NCI-H1694 (cell line): ENCODE measurements at places on chromosomes 5 and 9.
A peak's percentile ranks its signal among the peaks of the same experiment; 100 is the strongest.

- DNase-seq: no peak
These were observed 125.6 kb upstream of the DMRT1 start for GRCh38 chr9:715743-716400.

DNA sequence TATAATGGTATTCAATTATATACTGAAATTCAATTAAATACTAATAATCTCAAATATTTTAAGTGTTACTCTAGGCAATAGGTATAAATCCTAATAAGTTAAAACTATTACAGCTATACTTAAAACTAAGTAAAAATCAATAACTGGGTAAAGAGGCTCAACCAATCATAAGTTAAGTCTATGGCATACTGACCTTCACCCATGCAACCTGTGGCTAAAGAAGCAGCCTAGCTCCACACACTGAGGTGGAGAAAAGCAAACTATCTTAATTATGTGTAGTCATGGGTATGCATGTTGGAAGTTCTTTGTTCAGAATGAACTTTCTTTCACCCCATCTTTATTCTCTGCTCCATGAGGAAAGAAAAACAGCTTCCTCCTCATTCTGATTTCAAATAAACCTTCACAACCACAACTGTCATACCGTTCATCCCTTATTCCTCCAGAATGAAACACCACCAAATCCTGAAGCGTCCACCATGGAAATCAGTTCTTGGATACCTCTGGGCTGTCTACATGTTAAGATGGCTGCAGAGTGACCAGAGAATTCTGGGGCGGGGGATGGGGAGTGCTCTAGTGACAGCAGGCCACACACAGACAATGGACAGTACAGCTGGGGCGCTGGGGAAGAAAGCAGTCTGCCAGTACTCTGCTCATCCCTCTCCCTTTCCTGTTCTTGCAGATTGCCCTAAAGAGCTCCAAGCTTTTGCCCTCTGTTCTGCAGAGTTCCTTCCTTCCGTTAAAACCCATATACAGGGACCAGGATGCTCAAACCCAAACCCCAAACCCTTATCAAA, 62.3 kb downstream of the RIGI start:
- DNase-seq: no peak

- no peak for DNase-seq
These were observed 938.5 kb upstream of the ACO1 start for GRCh38 chr9:31445960-31446359.

- no peak for DNase-seq
These were observed 18.0 kb upstream of the VLDLR start for GRCh38 chr9:2603621-2604020.

GRCh38 chr5:152221721-152222629, 183.1 kb downstream of the NMUR2 start:
- DNase-seq: no peak

DNA sequence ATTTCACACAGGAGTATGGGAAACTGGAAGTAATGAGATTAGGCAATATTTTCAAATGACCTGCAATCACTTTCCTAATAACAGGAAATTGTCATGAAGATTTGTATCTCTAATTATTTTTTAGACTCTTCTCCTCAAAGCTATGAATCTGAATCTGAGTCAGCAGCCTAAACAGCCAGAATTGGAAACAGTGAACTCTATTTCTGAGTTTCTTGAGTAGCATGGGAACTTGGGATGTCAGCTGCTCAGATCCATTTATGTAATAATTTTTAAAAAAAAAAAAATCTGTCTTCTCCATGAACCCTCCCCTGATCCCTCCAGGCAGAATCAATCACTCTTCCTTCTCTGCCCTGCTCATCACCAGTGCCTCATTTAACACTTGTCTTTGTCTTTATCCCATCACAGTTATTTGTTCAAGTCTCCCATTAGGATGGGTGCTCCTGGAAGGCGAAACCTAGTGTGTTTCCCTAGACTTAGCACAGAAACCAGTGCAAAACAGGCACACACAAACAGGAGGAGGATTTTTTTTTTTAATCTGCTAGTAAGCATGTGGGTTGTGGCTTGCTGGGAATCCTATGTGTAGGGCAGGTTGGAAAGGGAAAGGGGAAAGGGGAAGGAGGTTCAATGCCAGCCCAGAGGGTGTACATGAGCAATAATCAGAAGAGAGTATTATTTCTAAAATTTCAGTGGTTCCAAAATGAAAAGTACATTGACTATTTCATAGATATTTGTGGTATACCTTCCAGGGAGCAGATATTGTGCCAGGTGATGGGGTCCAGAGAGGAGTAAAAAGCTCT, 186.8 kb downstream of the TTLL11 start:
- no peak for DNase-seq

DNA sequence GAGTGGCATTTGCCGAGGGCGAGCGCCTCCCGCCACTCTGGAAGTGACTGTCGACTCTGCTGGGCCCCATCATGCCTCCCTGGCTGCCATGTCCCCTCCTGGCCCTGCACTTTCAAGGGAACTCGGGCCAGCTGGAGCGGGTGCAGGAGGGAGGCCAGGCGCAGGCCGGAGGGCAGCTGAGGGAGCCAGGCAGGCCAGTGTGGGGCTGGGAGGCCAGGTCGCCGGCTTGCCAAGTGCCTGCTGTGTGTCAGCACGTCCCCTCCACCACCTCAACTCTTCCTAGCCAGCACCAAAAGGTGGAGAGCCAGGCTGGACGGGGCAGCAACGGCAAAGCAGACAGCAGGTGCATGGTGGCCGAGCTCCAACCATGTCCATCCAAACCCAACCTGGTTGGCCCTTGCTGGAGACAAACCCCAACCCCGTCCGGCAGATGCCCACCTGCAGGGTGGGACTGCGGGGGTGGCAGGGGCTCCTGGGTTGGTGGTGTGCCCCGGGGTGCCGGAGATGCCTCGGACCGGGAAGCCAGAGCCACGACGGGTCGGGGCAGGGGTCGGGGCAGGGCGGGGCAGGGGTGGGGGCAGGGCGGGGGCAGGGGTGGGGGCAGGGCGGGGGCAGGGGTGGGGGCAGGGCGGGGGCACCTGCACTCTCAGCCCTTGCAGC, 36.5 kb upstream of the EGFL7 start:
- DNase-seq: no peak

GRCh38 chr9:136050701-136051452, 44.2 kb downstream of the NACC2 start:
- DNase-seq: no peak

GRCh38 chr5:80967500-80968181, 7.5 kb downstream of the RASGRF2 start:
- no peak for DNase-seq

DNA sequence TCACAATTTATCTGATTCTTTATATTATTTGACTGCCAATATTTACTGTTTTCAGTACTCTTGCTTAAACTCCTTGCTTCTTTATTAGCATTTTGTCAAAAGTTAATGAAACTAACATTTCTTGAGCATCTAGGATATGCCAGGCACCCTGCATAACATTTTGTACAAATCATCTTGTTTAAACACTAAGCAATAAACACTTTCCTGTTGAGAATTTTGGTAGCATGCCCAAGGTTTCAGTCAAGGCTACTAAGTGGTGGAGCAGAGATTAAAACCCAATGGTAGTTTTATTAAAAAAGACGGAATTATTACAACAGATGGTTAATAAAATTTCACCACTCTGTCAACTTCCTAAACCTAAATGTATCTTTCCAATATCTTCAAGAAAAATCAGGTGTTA, 43.2 kb downstream of the SKIC3 start:
- no peak for DNase-seq

- no peak for DNase-seq
These were observed 5.4 kb upstream of the ABO start for GRCh38 chr9:133280392-133280791.

DNA sequence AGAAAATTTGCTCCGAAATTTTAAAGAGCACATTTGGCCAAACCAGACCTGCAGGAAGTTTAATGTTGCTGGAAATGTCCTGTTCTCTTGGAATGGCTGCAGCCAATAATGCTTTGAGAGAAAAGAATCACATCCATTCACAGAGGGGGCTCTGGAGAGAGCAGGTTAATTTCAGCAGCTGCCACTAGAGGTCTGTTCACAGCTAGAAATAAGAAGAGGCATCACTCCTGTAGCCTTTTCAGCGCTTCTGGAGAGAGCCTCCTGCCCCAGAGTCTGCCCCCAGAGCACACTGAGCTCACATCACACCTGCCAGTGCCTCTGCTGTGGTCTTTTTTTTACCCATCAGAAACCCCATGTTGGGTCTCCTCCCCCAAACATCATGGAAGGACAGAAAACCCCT, 124.8 kb upstream of the RAD23B start:
- DNase-seq: peak; percentile 41

GRCh38 chr5:134406390-134406789, 5.3 kb downstream of the CDKN2AIPNL start:
- no peak for DNase-seq
